Endothelial cell (in vitro differentiated cells): ENCODE measurements at places on chromosomes 11 and 22. TPM values are rescaled to one million over a fixed set of nuclear protein-coding genes. Genes with fewer than 3 reads are reported as not detected.

Gene NELL1
- 0.26 TPM for total RNA-seq

Gene CRACR2B
- total RNA-seq = 28.8 TPM

Gene AIFM3
- total RNA-seq = 0.15 TPM

Gene CDCA5
- total RNA-seq = 14.8 TPM

Gene ISX
- not detected for total RNA-seq

Gene SYT8
- total RNA-seq = not detected

Gene TMEM25
- 16.1 TPM for total RNA-seq

GRCh38 chr22:45262195-45262930 lies 21.7 kb upstream of the KIAA0930 start:
- no peak for DNase-seq

GRCh38 chr11:47854667-47855066 lies 6.5 kb upstream of the NUP160 start:
- no peak for DNase-seq

DNA sequence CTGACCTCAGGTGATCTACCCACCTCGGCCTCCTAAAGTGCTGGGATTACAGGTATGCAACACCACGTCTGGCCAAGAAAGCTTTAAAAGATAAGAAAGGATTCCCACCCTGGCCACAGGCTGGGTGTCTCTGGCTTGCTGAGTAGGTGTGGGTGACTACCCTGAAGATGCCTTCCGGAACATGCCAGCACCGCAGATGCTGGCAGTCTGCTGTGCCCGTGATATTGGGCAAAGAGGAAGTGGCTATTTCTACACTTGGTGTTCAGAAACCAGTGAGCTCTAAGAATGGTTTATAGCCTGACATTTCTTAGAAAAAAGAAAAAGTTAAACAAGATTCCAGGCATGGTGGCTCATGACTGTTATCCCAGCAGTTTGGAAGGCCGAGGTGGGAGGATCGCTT lies 6.1 kb downstream of the MRPL11 start:
- no peak for DNase-seq

DNA sequence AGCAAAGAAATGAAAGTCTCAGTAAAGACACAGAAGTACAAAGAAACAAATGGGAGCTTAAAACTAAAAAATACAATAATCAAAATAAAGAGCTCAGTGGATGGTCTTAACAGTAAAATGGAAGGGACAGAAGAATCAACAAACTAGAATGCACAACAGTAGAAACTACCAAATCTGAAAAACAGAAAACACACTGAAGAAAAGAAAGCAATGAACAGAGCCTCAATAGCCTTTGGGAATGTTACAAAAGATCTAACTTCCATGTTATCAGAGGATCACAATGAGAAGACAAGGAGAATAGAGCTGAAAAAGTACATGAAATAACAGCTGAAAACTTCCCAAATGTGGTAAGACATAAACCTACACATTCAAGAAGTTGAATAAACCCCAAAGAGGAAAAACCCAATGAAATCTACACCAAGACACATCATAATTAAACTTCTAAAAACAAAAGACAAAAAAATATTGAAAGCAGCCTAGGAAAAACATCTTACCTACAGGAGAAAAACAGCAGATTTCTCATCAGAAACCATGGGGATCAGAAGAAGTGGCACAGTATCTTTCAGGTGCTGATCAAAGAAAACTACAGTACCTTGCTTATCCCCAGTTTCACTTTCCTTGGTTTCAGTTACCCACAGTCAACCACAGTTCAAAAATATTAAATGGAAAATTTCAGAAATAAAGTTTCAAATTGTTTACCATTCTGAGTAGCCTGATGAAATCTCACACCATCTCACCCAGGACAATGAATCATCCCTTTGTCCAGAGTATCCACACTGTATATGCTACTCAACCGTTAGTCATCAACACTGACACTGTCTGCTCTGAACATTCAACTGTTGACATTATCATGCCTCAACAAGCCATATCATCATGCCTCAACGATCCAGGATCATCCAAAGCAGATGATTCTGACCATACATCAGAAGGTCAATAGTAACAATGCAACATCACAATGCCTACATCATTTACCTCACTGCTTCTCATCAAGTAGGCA lies 22.2 kb downstream of the RRAS2 start:
- no peak for DNase-seq

DNA sequence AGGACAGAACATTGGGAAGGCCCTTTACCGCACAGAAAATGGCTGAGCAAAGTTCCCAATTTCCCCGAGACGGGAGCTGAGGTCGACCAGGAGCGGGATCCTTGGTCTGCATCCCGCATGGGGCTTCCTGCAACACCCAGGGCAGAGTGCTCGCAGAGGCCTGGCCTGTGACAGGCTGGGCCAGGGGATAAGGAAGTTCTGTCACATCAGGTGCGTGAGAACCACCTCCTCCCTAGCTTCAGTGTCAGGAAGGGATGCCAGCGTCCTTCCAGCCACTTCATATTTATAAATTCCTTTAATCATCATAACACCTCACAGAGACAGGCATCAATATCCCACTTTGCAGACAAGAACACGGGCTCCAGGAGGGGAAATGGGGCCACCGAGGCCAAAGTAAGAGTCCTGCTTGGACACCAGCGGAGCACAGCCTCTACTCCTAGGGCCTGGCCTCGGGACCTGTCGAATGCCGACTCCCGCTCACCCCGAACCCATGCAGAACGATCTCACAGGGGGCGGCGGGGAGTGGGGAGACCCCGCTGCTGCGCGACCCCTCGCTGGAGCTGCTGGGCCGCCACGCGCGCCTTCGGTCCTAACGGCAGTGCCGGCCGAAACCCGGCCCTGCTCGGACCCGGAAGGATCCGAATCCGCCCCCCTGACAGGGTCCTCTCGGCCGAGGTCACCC lies 532 bp downstream of the BET1L start:
- DNase-seq = no peak

GRCh38 chr22:35301372-35301874 lies 1.7 kb downstream of the TOM1 start:
- no peak for DNase-seq

DNA sequence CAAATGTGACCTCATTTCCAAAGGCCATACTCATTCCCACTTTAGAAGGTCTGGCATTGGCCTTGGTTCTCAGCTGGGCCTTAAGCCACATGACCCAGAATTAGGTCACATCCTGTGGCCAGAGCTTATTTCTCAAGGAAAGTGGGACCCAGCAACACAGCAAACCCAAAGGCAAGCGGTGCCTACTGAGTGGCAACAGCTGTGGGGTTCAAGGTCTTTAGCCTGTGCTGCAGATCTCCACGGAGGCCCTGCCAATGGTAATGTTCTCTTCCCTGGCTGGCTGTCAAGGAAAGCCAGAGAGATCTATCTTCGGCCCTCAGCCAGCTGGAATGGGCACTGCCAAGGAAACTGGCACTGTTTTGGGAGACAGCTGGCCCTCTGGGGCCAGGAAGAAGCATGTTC lies 41.5 kb upstream of the TP53I11 start:
- DNase-seq = no peak

GRCh38 chr22:41368543-41369423 lies 13.0 kb upstream of the TEF start:
- no peak for DNase-seq

- peak; percentile 1 for DNase-seq
Observed at GRCh38 chr11:69362315-69362714, 68.4 kb downstream of the MYEOV start.

DNA sequence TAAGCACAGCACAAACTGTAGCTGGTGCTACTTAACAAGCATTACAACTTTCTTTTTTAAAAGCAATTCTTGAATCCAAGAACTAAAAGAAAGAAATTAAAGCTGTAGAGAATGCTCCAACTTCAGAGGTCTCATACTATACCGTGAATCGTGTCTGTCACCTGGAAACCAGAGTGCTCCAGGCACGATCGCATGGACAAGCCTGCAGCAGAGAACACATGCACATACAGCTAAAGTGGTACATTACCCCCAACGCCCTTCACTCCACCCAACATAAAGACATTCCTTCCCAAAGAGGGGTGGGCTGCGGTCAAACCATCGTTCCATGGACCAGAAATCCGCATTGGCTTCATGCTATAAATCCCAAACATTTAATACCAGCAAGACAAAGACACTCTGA lies 31.5 kb downstream of the CHKA start:
- no peak for DNase-seq

GRCh38 chr11:26764315-26764714 lies 42.5 kb upstream of the SLC5A12 start:
- DNase-seq = no peak

- DNase-seq = no peak
Observed at GRCh38 chr11:65388731-65389130, 2.3 kb downstream of the FRMD8 start.

DNA sequence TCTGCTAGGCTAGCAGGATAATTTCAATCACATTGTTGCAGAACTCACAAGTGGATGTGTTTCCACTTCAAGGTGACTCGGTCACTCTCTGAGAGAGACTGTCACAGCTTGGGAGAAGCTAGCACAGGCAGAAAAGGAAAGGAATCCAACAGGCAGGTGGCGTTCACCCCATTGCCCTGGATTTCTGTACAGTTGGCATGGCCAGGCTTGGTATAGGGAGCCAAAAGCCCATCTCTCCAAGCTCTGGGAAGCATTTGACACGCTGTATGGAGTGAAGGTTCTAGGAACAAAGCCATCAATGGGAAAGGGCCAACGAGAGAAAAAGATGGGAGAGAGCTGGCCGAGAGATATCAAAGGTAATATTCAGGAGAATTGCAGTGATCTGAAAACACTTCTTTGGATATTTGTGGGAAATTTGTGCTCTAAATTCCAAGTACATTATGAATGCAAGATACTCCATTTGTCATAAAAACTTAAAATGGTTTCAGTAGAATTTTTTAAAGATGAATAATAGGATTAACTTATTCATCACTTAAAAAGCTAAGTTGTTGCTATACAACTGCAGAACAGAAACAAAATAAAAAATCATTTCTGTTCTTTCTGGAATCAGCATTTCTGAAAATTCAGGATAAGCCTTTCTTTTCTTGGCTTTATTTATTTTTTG lies 223.5 kb upstream of the NTM start:
- no peak for DNase-seq

DNA sequence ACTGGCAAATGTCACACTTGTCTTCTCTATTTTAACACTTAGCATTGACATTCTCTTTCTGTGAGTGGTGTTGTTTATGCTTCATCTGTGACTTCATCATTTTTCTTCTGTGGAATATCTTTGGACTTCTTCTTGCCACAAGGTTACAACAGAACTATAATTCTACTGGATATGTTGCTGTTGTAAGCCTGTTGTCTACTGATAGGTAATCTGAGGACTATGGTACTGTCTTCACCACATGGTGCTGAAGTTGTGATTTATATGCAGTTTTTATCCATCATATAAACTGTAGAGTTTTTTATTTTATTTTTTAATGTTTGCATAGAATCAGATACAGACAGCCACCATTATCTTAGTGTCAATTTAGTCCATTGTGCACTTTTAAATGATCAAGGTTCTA lies 622.2 kb upstream of the CNTN5 start:
- DNase-seq = no peak

DNA sequence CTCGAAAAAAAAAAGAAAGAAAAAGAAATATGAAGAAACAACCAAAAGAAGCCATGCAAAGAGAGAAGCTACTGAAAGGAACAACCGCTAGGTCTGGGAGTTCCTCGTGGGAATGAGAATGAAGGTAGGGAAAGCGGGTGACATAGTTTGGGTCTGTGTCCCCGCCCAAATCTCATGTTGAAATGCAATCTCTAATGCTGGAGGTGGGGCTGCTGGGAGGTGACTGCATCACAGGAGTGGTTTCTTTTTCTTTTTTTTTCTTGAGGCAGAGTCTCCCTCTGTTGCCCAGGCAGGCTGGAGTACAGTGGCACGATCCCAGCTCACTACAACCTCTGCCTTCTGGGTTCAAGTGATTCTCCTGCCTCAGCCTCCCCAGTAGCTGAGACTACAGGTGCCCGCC lies 9.7 kb upstream of the TXN2 start:
- DNase-seq = no peak

DNA sequence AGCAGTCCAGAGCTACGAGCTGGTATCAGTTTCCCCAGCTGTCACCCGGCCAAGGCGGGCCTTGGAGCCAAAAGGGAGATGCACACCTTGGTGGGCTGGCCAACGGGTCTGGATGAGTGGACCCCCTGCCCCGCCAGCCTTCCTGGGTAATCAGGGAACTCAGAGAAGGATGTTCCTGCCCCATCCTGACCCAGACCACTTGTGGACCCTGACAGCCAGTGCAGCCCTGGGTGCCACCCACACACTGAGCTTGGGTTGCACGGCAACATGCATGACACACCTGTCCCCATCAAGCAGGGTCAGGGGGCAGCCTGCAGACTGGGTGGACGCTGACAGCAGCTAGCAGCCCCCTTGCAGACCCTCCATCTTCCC lies 8.6 kb downstream of the SLC25A1 start:
- no peak for DNase-seq

DNA sequence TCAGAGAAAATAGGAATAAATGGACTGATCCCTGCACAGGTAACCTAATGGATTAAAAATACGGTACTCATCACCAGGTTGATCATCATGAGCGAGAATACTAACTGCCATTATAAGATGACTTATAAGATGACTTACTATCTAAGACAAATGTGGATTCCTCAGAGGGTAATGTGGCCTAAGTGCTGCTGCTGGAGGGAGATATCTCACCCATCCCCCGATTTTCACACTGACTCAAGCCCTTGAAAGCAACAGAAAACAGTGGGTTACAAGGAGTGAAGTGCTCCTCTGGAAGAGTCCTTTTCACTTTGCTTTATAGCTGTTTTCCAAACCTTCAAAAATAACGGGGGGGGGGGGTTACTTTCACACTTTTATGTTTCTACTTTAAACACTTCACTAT lies 920 bp downstream of the TMEM218 start:
- no peak for DNase-seq

- no peak for DNase-seq
Observed at GRCh38 chr11:64754124-64754918, 5.5 kb downstream of the PYGM start.

- DNase-seq = peak; percentile 85
Observed at GRCh38 chr11:67262731-67263675, 3.3 kb upstream of the GRK2 start.

GRCh38 chr11:117843666-117844484 lies 19.3 kb upstream of the FXYD2 start:
- DNase-seq = peak; percentile 88

DNA sequence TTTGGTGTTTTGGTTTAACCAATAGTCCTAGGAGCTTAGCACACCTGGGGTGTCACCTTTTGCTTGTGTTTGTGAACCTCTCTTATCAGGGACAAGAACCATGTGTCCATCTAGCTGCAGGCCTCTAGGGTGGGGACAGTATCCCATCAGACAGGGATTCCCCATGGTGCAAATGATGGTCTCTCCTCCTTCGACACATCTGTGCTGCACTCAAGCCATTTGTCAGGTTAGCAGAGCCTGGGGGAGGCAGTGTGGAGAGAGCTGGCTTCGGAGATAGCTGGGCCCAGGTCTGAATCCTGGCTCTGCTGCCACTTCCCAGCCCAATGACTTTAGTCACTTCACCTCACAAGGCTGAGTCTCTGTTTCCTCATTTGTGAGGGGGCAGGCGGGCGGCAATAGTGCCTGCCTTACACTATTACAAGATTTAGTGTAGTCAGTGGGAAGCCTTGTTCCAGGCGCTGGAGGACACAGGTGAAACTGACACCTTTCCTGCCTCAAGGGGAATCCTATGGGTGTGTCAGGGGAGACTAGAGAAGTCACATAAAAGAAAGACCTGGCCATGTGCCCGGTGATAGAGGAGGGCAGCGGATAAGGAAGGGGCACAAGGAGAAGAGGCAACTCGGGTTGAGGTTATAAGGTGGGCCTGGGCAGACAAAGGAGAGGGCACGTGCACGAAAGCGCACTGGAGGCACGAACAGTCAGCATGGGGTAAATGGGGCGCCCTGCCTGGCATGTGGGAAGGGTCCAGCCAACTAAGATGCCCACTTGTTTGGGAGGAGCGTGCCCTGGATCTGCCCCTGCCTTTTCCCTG lies 12.6 kb downstream of the KLHL35 start:
- no peak for DNase-seq

- no peak for DNase-seq
Observed at GRCh38 chr22:50721257-50721844, 16.7 kb upstream of the ACR start.
